ENCODE measurements at places on chromosomes 16 and 17.
A peak's percentile ranks its signal among the peaks of the same experiment; 100 is the strongest.

GRCh38 chr17:21368545-21369246 is 7.5 kb upstream of the KCNJ12 start:
- no peak for DNase-seq

DNA sequence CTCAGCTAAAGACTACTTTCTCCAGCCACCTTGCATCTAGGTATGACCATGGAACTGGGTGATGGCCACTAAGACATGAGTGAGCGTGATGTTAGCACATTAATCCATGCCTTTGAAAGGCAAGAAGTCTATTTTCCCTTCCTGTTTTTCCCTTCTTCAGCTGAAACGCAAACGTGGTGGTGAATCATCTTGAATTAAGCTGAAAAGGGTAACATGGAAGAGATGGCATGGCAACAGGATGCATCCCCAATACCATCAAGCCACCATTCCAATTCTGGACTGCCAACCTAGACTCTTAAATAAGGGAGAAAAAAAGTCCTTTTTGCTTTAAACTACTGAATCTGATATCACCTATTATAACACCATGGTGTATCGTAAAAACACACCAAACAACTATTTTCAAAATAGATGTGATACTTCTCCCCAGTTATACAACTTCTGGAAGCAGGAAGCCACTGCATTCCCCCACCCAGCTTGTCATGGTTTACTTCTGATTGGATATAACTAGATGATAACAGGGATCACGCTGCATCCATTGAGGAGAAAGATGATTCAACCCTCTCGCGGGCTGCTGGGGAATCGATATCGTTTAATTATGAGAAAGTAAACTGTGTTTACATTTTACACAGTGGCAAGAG is 368.6 kb downstream of the CDH13 start:
- DNase-seq, result no peak

DNA sequence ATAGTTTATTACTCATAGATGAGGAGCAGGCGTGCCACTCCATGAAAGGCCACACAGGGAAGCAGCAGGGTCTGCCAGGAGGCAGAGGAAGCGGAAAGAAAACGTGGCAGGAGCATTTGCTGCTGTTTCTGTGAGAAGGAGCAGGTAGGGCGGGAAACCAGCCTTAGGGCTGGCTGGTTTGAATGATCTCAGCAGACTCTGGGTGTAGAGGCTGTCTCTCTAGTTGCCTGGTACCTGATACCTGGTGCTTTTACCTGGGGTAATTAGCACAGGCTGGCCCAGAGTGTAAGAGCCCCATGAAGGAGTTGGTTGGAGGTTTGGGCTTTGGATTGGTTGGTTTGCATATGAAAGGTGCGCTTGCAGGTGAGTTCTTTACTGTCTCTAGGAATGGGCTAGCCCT is 205.0 kb upstream of the CACNG3 start:
- no peak for DNase-seq

DNA sequence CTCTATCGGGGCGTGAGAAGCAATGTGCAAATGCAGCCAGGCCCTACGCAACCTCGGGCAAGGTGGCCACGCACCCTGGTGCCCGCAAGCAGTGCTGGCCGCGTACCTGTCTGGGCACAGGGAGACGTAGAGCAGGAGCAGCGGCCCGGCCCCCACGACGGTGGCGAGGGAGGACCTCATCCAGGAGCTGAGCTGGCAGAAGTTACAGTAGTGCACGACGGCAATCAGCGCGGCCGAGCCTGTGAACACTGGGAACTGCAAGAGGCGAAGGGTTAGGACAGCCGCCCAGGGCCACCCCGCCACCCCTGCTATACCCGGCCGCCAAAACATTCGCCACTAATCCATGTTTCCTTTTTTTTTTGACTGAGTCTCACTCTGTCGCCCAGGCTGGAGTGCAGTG is 96.9 kb upstream of the CREBBP start:
- no peak for DNase-seq

DNA sequence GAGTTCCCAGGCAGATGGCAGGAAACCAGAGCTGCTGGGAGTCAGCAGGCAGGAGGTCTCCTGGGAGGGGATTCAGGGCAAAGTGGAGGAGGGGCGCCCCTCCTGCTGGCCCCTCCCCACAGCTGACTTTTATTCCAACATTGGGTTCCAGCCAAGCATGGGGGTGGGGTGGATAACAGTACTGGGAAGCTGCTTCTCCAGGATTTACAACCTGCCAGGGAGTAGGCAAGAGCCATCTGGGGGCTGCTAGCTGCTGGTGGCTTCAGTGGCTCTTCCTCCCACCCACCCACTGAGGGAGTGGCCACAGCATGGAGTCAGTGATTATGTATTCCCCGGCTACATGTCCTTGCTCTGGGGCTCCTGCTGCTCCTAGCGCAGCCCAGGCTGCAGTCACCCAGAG is 36.8 kb downstream of the TMEM132E start:
- DNase-seq, result peak; percentile 32

DNA sequence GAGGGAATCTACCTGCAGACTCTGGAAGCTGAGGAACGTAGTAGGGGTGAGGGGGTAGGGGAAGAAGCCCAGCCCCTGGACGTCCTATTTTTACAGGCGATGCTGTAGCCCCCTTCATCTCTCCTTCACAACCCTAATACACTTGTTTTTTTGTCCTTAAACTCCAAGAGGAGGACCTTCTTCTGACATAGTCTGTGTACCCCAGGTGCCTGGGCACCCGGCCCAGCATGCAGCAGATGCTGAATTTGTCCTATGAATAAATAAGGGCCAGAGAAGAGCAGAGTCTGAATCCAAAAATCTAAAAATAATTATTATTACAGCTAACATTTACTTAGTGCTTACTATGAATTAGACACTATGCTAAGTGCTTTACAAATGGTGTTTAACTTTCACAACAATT is 5.1 kb downstream of the KIF18B start:
- DNase-seq, result no peak

GRCh38 chr17:27247071-27247957 is 46.6 kb upstream of the WSB1 start:
- peak; percentile 69 for DNase-seq

DNA sequence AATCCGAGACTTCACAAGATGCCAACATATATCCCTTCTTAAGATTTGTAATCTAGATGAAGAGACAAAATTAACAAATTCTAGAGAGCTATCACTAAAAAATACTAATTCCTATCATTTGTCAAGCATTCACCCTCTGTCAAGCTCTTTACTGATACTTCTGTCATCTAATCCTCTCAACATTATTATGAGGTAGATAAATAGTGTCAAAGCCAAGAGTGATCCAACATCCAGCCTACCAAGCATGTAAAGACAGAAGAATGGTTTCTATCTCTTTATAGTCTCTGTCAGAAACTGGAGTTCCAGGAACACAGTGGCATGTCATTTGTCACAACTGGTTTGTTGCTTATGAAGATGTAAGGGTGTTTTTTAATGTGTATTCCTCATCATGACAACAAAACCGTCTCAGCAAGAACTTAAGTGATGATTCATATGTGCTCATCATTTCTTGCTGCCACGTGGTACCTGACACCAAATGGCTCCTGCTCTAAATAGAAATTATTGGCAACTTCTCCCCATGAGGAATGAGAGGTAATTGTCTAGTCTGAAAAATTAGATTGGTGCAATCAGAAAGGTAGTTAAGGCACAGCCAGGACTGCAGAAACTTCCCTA is 196.8 kb downstream of the TOX3 start:
- DNase-seq, result no peak

DNA sequence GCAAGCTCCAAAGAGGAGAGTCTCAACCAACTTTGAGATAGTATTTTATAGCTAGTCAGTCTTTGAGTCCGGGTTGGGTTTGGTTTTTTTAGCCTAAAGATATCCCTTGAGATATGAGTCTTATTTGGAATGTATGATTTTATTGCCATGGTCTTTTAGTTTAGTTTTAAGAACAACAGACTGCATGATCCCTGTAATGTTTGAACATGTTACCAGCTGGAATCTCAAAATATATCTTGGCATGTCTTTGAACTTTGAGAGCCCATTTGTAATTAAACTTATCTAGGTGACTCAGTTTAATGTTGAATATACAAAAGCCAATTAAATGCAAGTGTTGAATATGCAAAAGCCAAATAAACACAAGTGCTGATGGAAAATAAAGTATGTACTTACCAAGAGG is 100.6 kb downstream of the TANGO6 start:
- DNase-seq, result no peak

DNA sequence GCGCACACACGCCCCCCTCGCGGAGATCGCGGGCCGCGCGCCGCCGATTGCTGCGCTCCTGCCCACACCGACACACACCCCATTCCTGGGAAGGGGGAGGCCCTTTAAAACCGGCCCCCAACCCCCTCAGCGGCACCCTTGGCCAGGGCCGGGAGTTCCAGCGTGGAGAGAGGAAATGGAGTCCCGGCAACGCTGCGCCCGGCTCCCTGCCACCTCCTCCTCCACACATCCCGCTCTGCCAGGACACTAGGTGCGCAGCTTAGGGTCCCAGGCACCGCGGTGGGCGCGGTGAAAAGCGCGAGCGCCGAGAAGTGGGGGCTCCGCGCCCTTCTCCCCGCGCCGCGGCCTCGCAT is 397 bp downstream of the CDC42EP4 start:
- no peak for DNase-seq

GRCh38 chr17:33596899-33597298 is 303.8 kb upstream of the ASIC2 start:
- DNase-seq, result peak; percentile 57

DNA sequence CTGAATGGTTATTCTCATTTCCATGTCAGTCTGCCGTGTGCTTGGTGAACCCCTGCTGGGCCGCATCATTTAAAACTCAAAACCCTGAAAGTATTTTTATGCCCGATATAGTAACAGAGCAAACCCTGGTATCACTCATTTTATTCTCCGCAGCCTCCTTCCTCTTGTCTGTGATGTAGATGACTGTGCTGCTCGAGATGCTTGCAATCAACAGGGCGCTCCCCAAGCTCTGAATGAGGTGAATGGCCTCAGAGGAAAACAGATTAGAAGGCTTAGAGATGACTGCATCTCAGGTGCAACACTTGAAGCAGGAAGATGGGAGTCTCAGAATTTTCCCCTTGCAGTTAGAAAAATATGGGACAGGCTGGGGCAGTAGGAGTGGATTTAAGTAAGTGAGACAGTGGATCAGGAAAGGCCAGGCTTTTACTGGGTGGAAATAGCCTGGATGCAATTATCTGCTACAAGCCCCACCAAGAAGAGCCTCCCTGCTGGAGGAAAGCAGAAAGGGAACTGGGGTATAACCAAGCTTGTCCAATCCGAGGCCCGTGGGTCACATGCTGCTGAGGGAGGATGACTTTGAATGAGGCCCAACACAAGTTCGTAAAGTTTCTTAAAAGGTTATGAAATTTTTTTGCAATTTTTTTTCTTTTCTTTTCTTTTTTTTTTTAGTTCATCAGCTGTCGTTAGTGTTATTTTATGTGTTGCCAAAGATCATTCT is 166.9 kb downstream of the CDH13 start:
- no peak for DNase-seq

DNA sequence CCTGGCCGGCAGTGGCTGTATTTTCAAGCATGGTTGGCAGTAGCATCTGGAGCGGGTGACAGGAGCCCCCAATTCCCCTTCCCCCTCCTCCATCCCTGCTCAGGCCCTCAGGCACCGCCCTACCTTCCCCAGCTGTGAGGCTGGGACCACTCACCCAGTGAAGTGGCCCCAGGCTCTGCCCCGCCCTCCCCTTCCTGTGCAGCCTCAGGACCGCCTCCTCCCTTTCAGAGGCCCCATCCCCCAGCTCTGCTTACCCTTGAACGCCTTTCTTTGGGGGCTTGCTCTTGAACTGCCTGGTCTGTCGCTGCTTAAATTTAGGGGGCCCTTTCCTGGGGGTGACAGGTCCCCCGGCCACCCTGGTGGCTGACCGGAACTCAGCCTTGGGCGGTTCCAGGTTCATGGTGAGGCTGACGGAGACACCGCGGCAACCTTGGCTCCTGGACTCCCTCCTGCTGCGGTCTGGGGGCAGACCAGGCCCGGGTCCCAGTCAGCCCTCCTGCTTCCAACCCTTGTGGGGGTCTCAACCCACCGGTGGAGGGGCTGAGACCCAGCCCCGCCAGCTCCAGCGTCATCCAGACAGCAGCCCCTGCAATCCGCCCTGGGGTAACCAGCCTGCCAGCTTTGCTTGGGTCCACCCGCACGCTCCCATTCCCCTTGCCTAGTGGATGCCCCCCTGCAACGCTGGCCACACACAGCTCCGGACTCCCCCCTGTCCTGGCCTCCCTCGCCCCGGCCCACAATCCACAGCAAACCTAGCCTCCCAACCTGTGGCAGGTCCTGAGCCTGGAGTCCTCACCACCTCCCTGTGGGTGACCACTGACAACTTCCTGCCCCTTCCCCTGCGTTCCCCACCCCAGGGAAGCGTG is 3.2 kb downstream of the PDE6G start:
- no peak for DNase-seq

DNA sequence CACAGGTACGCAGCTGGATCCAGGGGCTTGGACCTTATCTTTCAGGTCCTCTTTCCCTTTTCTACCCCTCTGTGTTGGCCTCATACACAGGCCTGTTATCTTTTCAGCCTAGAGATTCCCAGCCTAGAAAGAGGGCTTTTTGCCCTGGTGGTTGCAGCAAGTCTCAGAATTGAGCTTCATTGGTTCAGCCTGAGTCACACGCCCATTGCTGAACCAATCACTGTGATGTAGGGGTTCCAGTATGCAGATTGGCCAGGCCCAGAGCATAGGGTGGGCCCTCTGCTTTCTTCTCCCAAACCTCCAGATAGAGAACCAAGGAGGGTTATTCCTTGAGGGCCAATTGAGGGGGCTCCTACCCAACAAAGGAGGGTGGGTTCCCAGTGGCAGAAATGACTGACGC is 32.8 kb downstream of the GPT2 start:
- no peak for DNase-seq

DNA sequence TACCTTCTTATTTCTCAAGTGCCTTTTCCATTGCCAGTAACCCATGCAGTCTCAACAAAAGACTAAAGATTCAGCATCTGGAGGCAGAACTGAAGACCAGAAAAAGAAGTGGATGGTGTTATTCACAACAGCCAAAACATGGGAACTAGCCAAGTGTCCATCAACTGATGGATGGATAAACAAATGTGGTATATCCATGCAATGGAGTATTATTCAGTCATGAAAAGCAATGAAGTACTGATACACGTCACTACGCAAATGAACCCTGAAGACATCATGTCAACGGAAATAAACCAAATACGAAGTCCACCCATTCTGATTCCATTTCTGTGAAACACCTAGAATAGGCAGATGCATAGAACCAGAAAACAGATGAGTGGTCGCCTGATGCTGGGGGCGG is 25.6 kb downstream of the GAS7 start:
- DNase-seq, result no peak

GRCh38 chr17:78390241-78391050 is 12.0 kb downstream of the PGS1 start:
- DNase-seq, result peak; percentile 67

GRCh38 chr17:13421581-13422130 is 180.1 kb downstream of the HS3ST3A1 start:
- no peak for DNase-seq

DNA sequence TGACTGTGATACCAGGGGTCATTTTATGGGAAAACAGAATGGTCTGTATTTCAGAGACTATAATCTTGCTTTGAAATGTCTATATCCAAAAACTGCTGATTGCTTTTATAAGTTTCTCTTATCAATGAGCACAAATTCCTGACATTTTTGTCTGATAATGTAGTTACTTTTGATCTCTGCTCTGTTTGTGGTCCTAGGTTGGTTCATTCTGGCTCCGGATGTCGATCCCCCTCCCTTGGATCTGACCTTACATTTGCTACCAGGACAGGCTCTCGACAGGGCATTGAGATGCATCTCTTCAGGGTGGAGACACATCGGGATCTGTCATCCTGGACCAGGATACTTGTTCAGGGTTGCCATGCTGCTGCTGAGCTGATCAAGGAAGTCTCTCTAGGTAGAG is 27.3 kb upstream of the VPS4A start:
- no peak for DNase-seq

All from femur (tissue), 1 donor.